ENCODE measurements at places on chromosomes 16 and 17.

DNA sequence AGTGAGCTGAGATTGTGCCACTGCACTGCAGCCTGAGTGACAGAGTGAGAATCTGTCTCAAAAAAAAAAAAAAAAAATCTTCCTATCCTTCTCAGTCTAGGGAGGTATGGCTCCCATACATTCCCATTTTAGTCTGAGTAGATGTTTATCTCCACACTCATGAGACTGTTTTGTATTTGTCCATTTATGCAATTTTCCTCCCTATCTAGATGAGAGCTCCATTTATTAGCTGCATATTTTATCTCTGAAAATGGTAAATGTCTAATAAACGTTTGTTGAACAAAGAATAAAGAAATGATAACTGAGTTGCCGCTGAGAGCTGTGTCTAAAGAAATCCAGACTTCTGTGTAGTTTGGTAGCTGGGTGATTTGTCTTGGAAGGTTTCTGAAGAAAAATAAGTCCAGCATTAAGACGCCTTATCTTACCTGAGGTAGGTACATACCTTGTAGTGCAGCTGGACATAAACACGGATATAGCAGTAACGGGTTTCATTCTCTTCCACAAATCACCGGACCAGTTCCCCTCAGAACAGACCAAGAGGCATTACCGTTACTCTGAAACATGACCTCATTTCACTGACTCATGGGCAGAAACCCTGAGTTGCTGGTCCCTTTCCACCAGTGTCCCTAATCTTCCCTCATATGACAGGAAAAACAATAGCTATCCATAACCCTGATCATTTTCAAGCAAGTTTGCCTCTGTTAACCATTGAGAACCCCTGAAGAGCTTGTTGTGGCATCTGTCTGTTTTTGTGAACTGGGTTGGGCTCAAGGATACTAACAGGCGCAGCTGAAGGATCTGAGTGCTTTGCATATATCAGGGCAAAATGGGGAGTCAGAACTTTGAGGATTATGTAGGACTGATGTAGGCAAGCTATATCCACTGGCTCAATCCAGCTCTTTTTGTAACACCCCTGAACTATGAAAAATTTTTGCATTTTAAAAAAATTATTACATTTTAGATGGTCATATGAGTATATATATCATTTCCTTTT is 177.4 kb upstream of the XYLT1 start:
- H3K4me1 ChIP-seq: no peaks in the 10 kb centered on the region
- no peaks in the 10 kb centered on the region for H3K27me3 ChIP-seq
- no peak for DNase-seq
- no peak overlapping the region for H3K4me3 ChIP-seq
- no peaks in the 10 kb centered on the region for H3K36me3 ChIP-seq

DNA sequence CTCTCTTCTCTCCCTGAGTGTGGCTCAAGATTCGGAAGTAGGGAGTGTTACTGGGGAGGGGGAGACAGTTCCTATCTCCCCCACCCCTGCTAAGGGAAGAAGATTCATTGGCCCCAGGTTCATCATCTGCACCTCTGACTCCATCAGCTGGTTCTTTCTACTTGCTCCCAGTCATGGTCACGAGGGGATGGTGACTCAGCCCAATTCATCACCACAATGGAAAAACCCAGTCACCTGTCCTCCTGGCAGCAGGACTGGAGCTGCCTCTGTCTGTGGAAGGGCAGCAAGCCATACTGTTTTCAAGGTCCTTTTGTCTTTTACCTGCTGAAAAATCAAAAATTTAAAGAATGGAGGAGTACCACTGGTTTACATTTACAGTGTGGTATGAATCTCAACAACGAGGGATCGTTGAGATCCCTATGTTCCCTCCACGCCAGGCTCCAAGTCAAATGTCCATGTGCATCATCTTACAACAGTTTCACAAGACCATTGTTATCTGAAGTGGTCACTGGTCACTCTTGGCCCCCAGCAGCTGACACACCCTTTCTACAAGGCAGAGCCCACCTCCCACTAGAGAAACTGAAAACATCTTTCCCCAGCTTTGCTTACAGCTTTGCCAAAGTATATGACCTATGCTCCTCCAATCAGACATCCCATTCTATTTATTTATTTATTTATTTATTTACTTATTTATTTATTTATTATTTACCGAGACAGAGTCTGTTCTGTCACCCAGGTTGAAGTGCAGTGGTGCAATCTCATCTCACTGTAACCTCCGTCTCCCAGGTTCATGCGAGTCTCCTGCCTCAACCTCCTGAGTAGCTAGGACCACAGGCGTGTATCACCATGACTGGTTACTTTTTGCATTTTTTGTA is 40.4 kb upstream of the NDRG4 start:
- H3K36me3 ChIP-seq: no peaks in the 10 kb centered on the region
- DNase-seq: no peak
- peaks cover 19% of the 10 kb centered on the region for H3K4me1 ChIP-seq
- no peak overlapping the region for H3K4me3 ChIP-seq

DNA sequence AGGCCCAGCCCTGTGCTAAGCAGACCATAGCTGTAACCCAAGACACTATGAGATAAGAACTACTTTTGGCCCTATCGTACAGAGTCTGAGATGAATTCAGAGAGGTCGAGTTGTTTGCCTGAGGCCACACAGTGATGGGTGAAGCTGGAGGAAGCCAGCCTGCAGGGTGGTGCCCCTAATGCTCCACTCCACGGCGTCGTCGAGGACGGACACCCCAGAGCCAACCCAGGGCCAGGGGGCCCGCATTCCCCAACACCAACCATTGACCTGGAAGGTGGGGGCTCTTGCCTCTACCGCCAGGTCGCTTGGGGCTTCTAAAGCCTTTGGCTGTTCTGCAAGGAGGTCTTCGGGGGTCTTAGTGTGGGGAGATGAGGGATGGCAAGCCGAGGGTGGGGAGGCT is 84.1 kb downstream of the IRF8 start:
- no peak for DNase-seq
- H3K27ac ChIP-seq: no peak overlapping the region
- H3K4me1 ChIP-seq: no peaks in the 10 kb centered on the region
- H3K36me3 ChIP-seq: no peaks in the 10 kb centered on the region
- H3K27me3 ChIP-seq: no peaks in the 10 kb centered on the region

GRCh38 chr16:12002447-12003006 is 26.0 kb downstream of the SNX29 start:
- no peaks in the 10 kb centered on the region for H3K36me3 ChIP-seq
- H3K4me1 ChIP-seq: no peaks in the 10 kb centered on the region
- no peak overlapping the region for H3K4me3 ChIP-seq
